Stimulated activated CD4-positive, alpha-beta T cell treated with anti-CD3 and anti-CD28 coated beads, Interleukin-12 subunit alpha, Interleukin-12 subunit beta, amount 100 ng/mL, for 4 hours (primary cell): ENCODE measurements at places on chromosomes 6 and 20.

GRCh38 chr6:38404900-38405556, 234.7 kb downstream of the BTBD9 start:
- DNase-seq = no peak

DNA sequence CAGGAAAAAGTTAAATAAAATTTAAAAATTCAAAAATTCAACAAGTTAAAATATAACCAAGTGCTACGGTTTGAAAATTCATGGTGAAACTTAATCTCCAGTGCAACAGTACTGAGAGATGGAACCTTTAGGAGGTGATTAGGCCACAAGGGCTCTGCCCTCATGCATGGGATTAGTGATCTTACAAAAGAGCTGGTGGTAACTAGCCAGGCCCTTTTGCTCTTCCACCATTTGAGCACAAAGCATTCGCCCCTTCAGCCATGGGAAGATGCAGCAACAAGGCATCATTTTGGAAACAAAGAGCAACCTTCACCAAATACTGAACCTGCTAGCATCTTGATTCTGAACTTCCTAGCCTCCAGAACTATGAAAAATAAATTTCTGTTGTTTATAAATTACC, 80.9 kb downstream of the RNGTT start:
- no peak for DNase-seq

DNA sequence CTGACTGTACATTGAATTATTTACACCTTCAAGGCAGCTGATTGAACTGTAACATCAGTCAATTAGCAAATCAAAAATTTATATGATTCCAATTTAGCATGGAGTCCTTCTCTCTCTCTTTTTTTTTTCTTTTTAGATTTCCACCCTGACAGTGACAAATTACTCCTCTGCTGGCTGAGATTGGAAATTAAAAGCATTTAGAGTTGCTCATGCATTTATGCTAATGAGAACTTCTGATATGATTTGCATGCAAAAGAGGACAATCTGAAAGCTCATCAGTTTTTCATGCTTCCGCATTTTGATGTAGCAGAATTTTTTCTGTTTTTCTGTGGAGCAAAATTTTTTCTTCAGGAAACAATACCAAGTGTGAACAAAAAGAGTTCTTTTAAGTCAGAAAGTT, 130.5 kb upstream of the NOX3 start:
- DNase-seq = no peak

DNA sequence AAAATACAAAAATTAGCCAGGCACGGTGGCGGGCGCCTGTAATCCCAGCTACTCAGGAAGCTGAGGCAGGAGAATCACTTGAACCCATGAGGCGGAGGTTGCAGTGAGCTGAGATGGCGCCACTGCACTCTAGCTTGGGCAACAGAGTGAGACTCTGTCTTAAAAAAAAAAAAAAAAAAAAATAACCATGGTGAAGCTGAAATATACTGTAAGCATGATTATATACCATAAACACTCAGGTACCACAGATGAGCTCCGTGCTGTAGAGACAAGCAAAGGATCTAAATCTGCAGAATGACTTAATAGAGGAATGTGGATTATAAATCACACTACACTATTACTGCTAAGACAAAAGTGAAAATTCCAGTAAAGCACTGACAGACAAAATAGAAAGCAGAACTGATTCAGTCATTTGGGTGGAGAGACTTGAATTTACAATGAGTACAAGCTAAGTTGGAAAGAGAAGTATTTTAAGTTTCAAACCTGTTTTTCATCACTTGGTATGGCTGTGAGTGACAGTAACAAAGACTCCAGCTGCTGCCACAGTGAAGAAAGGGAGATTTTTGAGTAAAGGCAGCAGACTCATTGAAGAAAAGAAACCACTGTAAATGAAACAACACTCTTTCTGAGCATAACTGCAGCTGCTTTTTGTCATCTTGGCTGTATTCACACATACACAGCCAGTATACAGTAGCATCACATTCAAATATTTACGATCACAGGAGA, 322.1 kb downstream of the RNGTT start:
- no peak for DNase-seq

DNA sequence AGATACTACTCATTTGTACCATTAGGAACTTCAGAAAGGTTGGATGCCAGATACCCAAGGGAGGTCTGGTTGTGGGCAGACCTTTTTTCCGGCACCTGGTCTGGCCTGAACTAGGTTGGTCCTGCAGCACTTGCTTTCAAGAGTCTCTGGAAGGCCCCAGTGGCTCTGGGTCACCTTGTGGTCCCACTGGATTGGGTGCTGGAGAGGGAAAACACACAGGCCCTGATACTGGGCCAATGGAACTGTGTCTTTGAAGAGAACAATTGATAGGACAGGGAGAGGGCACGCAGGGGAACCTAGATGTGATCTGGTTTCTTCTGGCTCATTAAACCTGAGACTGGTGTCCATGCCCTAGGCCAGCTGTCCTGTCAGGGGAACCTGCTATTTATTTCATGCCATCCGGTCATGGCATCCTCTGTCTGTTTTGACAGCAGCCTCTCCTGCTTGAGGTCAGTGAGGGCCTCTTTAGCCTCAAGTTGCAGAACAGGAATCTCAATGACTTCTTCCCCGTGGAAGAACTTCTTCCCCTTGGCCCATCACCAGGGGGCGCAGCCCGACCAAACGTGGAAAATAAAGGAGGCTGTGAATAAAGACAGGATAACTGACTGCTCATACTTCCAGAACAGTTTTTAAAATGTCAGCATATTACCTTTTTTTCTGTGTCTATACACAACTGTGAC, 25.0 kb downstream of the TAF8 start:
- DNase-seq = peak; percentile 56

DNA sequence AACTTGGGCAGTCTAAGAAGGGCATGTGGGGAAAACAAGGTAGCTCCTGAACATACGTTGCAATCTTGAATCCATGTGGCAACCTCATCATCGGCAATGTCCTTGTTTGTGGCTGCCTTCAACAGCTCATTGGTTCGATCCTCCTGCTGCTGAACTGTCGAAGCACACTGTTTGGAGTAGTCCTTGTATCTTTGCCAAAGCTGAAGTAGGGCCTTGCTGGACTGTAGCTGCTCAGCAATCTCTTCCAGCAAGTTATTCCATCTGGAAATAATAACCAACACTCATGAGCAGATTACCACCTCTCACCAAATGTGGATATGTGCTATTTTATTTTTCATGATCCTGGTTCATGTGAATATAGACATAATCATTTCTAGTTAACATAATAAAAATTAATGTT, 413.3 kb downstream of the ESR1 start:
- no peak for DNase-seq

GRCh38 chr6:79635232-79635543, 4.1 kb downstream of the SH3BGRL2 start:
- DNase-seq = no peak

GRCh38 chr6:22026164-22026678, 270.6 kb downstream of the PRL start:
- DNase-seq = no peak

DNA sequence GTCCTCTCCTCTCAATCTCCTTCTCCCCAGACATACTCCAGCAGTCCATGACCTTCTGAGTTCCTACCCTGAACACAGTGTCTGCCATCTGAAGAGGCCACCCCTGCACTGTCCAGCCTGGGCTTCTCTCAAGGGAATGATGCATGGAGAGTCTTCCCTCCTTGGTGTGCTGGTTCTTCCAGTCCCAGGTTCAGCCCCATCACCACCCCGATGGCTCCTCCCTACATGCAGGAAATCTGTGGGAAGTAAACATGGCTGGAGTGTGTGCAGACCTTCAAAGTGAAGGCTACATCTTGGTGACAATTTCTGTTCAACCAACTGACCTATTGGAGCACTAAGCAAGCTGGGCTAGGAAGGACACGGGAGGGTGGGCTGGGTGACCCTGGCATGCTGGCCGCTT, 121.0 kb upstream of the JAG1 start:
- DNase-seq = no peak

- DNase-seq = no peak
Observed at GRCh38 chr6:114989279-114989964, 646.6 kb upstream of the HS3ST5 start.

GRCh38 chr6:63793465-63794137, 158.0 kb downstream of the PHF3 start:
- no peak for DNase-seq

GRCh38 chr6:131631625-131632289, 3.7 kb upstream of the MED23 start:
- DNase-seq = no peak

- DNase-seq = no peak
Observed at GRCh38 chr6:137871291-137871690, 4.2 kb downstream of the TNFAIP3 start.

DNA sequence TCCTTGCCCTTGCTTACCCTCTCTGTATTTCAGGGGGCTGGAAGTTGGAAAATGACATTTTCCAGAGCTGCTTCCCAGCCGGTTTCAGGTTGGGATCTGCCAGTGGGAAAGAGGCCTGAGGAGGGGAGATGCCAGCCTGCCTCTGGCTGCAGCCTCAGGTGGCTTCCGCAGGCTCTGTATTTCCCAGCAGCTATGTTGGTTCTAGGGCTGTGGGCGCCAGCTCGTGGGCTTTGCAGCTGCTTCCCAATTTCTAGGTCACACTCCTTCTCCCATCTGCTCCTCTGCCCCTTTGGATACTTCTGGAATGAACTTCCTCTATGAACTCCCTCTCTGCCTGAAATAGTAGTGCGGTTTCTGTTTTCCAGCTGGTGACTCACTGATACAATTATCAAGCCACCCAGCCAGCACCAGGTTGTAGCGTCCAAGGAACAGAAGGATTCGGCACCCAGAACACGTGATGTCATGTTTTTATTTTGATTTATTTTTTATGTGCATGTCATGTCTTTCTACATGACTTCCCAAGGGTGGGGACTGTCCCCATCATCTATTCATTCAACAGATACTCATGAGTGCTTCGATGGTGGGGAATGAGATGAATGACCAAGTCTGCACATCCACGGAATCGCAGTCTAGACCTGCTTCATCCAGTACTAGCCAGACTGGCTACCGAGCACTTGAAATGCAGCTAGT, 38.0 kb downstream of the TGM2 start:
- no peak for DNase-seq

DNA sequence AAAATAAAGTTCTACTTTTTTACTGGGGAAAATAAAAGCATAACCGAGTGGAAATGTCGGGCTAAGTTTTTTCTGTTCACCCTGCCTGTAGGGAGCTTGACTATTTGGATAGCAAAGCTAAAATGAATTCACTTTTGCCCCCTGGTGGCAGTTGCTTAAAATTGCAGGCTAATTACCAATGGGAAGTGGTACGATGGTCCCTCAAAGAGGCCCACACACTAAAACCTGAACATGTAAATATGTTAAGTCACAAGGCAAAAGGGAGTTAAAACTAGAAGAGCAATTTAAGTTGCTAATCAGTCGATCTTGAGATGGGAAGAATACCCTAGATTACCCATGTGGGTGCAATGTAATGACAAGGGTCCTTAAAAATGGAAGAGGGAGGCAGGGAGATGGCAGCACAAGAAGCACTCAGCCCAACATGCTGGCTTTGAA, 916 bp upstream of the SUN5 start:
- no peak for DNase-seq

- no peak for DNase-seq
Observed at GRCh38 chr6:147514831-147515230, 6.3 kb downstream of the SAMD5 start.

DNA sequence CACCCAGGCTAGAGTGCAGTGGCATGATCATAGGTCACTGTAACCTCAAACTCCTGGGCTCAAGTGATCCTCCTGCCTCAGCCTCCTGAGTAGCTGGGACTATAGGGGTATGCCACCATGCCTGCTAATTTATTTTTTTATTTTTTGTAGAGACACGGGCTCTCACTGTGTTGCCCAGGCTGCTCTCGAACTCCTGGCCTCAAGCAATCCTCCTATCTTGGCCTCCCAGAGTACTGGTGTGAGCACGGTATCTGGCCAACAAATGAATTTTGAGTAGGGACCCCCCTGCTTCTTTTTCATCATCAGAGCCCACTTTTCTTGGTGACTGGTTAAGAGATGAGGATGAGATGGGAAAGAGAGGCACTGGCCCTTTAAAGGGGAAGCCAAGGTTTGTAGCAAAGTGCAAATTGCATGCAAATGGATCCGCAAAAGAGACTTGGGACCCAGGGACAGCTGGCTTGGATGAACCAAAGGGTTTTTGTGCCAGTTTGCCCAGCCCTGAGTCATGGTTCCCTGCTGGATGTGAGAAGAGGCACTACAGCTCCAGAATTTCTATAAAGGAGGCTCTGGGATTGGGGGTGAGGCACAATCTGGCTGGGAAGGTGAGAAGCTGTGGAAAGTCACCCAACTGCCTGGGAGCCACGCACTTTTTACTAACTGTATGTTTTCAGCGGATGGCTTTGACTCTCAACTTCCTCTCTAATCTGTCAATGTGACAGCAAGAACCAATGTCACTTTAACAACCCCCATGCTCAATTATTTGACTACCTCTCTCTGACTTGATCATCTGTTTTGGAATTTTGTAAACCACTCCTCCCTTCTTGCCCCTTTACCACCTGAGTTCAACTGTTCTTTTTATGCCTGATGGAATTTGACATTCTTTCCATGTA, 58.7 kb upstream of the RNF24 start:
- no peak for DNase-seq

DNA sequence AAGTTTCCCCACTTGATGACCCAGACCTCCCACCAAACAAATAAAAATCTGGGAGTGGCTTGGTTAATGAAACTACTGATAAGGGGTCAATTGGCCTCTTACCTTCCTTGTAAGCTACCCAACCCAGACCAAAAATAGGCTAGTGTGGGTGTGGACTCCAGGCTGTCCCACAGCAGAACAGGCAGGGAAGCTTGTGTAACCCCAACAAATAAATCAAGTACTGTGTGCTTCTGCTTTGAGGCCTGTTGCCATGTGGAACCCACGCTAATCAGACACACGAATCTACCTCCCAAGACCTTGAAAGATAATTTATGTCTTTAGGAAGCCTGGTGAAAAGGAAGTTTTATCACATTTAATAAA, 33.7 kb upstream of the PAQR8 start:
- no peak for DNase-seq

DNA sequence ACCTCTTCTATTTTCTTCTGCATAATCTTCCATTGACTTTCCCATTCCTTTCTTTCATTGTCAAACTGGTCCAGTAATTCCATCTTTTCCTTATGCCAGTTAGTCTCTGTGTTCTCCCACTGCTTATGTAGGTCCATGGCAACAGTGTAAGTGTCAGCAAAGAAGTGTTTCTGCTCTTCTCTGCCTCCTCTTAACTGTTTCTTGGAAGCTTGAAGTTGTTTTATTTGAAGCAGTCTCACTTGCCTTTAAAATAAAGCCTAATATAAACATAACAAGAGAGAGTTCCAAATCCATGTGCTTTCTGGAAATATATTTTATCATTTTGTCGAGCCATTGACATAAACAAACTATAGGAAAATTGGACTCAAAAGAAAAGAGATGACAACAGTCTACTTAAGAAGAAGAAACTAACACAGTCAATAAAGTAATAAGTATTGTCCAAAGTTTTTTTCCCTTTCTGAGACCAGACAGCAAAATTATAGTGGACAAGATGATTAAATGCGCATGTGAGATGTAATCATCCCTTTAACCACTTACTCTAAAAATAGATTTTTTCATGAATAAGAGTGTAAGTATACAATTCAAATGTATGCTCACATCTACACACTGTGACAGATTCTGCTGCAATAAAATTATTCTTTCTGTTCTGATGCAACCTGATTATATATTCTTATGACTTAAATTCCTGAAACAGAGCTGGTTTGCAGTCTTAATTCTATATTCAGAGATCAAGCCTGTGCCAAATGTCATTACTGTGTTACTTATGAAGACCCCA, 5.2 kb downstream of the KIAA0408 start:
- DNase-seq = no peak

GRCh38 chr6:45376310-45377042, 1.3 kb downstream of the SUPT3H start:
- no peak for DNase-seq

- no peak for DNase-seq
Observed at GRCh38 chr20:35174458-35175216, 2.8 kb downstream of the PROCR start.
